HL-60 (cell line): ENCODE measurements at places on chromosomes 2 and 18.

GRCh38 chr18:37499913-37500312, 65.7 kb downstream of the CELF4 start:
- no peak for DNase-seq

GRCh38 chr2:86499326-86499725, 58.2 kb downstream of the KDM3A start:
- no peak for DNase-seq

GRCh38 chr2:74806920-74807319, 27.0 kb upstream of the HK2 start:
- peak; percentile 83 for DNase-seq

DNA sequence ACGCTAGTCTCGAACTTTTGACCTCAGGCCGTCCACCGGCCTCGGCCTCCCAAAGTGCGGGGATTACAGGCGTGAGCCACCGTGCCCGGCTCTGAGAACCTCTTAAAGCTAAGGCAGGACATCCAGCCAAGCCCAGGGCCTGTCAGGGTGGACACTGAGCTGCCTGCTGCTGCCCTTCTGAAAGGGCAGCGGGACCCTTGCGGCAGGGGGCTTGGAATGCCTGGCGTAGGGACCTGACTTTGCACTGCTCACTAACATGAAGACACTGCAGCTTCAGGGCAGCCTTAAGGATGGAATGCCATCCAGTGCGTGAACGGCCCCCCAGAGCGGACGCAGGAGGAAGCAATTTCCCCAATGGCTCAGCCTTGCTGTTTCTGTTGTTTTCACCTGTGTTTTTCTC, 9.0 kb downstream of the CYS1 start:
- DNase-seq: no peak

GRCh38 chr2:10433947-10434885, 13.9 kb downstream of the ODC1 start:
- no peak for DNase-seq

DNA sequence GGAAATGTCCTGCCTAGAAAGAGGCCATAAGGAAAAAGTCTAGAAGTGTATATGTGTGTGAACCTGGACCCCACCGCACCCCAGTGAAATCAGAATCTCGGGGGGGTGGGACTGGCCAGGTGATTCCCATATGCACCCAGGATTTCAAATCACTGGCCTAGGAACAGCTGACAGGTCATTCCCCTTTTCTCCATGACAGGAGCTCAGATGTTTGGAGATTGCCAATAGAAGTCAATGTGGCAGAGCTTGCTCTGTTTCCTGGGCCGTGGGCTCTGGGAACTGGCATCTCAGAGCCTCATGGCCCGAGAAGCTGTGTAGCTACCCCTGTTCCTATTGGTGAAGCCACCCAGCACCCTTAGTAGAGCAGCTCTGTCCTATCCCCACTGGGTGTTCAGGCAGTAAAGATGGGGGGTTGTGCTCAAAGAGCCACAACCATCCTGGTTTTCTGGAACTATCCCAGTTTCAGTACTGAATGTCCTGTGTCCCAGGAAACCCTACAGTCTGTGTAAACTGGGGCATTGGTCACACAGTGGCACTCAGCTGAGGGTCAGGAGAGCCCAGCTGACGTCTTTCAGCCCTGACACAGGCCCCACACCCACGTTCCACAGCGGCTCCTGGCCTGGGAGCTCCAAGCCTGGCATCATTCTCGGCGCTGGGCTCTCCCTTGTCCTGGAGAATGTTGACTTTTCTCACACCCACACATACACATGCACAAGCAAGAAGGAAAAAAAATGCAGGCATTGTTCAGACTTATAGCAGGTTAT, 18.9 kb downstream of the GNLY start:
- DNase-seq: no peak

- DNase-seq: no peak
Observed at GRCh38 chr2:174984561-174984960, 20.6 kb downstream of the CHN1 start.

DNA sequence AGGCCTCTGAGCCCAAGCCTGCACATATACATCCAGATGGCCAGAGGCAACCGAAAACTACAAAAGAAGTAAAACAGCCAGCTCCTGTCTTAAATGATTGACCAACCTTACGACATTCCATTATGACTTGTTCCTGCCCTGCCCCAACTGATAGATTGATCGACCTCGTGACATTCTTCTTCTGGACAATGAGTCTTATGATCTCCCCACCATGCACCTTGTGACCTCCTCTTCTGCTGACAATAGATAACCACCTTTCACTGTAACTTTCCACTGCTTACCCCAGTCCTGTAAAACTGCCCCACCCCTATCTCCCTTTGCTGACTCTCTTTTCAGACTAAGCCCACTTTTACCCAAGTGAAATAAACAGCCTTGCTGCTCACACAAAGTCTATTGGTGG, 670.0 kb upstream of the PKDCC start:
- no peak for DNase-seq

DNA sequence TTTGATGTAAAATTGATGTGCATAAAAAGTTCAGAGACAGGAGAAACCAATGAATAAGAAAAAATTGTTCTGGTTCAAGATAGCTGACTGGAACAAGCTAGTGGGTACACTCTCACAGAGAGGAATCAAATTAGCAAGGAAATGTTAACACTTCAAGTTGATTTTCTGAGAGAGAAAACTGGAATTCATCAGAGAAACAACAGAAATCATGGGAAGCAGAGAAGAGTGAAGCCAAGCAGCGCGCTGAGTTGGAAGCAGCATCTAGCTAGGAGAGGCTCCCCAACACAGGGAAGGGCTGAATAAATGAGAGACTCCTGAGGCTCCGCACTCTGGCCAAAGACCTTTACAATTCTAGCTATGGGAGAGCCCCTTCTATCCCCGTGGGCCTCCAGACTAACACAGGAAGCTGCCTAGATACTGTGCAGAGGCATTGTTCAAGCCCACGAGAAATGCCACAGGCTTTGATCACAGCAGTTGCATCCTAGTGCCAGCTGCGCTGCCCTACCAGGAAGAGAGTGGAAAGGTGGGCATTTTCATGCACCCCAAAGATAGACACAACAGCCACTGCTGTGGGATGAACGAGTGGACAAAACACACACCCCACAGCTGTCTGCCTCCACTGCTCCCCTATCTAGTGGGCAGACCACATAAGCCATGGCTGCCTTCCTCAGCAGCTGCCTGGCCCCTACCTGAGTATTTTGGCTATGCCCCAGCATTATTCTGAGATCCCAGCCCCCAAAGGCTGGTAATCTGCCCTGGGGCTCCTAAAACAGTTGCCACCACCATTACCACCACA, 136.7 kb downstream of the FSIP2 start:
- no peak for DNase-seq

DNA sequence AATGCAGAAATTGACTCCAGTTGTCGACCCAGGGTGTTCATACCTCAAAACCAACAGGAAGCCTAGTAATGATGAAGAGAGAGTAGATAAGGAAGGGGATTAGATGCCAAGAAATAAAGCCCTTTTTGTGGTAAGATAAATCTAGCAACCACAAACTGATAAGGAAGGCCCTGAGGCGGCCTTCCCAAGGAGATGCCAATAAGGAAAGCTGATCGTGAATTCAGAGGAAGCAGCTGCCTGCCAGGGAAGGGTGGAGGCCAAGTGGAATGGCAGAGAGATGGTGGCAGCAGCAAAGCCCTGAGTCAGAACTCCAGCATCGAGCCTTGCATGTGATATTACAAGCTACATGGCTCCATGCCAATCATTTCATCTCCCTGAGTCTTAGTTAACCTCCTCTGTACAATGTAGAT, 126.3 kb downstream of the IRS1 start:
- no peak for DNase-seq

DNA sequence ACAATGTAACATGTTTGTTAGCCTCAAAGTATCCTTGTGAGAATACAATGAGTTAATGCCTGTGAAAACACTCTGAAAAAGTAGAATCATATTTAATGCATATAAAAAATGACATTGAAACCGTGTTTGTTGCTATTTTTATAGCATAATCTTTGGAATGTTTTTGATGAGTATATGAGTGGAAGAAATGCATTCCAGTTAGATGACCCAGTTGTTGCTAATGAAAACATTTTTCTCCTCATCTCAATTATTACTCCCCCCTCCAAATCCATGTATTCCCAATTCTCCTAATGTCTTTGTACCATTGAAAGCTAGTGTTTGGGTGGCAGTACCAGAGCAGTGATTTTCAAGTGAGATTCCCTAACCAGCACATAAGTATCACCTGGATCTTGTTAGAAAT, 67.1 kb upstream of the DSEL start:
- no peak for DNase-seq

GRCh38 chr2:149329489-149330126, 779 bp upstream of the LYPD6 start:
- DNase-seq: no peak

DNA sequence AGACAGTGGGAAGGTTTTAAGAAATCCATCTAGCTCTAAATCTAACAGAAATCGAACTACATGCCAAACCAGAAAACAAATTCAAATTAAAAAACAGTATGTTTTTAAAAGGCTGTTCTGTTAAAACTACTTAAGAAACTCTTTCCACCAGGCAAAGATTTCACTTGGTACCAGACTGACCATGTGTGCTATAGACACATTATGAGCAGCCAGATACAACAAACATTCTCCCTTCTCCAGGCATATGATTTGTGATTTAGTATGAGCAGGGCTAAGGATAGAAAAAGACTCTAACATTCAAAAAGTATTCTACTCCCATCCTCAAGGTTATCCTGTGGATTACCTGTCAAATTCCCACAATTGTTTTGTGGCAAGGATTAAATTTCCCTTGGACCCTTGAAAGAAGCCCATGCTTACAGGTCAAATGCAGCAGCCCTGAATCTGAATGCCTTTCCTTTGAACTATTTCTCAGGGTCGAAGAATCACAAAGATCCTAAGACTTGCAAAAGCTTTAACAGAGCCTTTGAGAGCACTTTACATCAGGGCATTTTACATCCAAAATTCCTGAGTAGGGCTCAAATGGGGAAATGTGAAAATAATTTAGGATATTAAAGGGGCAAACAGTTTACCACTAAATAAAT, 42.5 kb upstream of the TTC32 start:
- no peak for DNase-seq

GRCh38 chr2:38499548-38500282, 103.0 kb downstream of the HNRNPLL start:
- DNase-seq: no peak

DNA sequence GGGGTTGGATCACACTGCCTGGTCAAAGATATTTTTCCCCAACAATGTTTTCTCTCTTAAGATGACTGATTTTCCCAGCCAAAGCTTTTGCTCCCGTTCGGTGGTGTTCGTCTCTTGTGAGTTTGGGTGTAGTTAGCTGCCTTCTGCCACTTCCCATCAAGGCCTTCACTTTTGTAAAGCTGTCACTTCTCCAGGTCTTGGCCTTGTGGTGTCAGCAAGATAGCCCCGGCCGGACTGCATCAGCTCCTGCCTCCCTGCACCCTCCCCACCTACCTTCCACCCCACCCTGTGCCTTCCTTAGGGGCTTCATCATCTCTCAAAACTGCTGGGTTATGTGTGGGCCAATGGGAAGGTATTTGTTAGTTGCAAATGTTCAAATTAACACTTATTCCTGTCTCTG, 228.9 kb downstream of the BCL11A start:
- DNase-seq: no peak

- DNase-seq: no peak
Observed at GRCh38 chr2:42010743-42011298, 37.0 kb upstream of the PKDCC start.

- no peak for DNase-seq
Observed at GRCh38 chr18:39325973-39326372, 1760.4 kb upstream of the CELF4 start.
